Colonic mucosa (tissue), 4 donors: ENCODE measurements at places on chromosomes 1 and 21. TPM values are rescaled to one million over a fixed set of nuclear protein-coding genes. Genes with fewer than 3 reads are reported as not detected.

- DNase-seq: peak; percentile 30
These were observed 532.2 kb downstream of the MATN1 start for GRCh38 chr1:30191154-30191702.

GRCh38 chr1:89553157-89553556 is 28.5 kb downstream of the LRRC8B start:
- no peak for DNase-seq

GRCh38 chr1:1426496-1427105 is 5.5 kb upstream of the ANKRD65 start:
- DNase-seq: no peak

DNA sequence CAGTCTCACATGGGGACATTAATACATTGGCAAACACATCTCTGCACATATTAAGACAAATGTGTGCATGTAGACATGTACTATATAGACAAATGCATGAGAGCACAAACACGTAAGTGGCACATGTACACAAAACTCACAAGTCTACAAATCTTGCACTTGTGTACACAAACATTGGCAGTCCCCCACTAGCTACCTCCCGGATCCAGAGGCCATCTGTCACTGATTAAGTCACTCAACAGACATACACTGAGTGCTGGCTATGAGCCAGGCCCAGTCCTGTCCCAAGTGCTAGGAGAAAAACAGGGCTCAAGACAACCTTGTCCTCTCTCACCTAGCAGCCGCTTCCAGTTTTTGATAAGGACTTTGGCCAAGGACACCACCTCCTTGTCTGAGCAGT is 7.0 kb downstream of the TCEA3 start:
- DNase-seq: peak; percentile 46

- no peak for DNase-seq
These were observed 177.9 kb downstream of the CDC42BPA start for GRCh38 chr1:227140376-227140775.

GRCh38 chr1:207286786-207287468 is 34.6 kb upstream of the CD55 start:
- DNase-seq: no peak

- DNase-seq: no peak
These were observed 104.7 kb downstream of the SNX7 start for GRCh38 chr1:98766255-98766654.

DNA sequence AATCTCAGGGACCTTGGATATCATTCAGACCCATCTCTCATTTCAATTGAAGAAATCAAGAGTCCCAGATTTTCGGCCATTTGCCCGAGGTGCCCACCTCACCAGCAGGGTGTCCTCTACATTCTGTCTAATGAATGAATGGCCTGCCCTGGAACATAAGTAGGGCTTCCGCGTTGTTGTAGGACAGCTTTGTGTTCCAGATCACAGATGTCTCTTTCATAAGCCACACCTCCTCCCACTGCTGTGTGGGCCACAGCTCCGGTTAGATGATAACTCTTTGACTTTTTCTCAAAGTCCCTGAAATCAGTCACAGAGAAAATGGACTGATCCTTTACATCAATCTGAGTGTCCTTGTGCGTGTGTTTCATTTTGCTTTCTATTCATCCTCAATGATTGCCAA is 144.4 kb downstream of the RGS7 start:
- no peak for DNase-seq

GRCh38 chr1:197955486-197956394 is 38.6 kb downstream of the LHX9 start:
- no peak for DNase-seq

GRCh38 chr1:236078993-236079392 is 14.1 kb upstream of the NID1 start:
- no peak for DNase-seq

- no peak for DNase-seq
These were observed 115.9 kb downstream of the HIVEP3 start for GRCh38 chr1:41802532-41803501.

DNA sequence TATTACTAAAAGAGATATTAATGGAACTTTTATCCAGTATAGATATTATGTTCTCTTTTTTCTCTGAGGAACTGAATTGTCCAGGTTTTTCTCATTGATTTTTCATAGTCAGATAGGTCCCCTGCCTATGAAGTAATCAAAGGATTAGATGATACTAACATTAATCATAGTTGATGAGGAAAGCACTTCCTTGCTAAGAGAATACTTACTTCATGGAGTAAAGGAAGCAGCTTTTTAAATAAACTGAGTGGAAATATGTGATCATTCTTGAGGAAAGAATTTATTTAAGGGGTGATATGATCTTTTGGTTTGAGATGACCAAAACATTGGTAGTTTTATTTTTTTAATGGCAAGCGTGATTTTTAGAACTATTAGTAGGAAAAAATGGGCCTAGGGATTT is 58.9 kb downstream of the SWT1 start:
- no peak for DNase-seq

GRCh38 chr1:32250893-32251716 is at the start of gene LCK:
Gene LCK (plus strand): TSS chr1:32251265. CDS start chr1:32274330, 23,065 bp downstream.
- no peak for DNase-seq

GRCh38 chr21:36825658-36826057 is 126.7 kb downstream of the SIM2 start:
- no peak for DNase-seq

- no peak for DNase-seq
These were observed 28.8 kb upstream of the CDCA8 start for GRCh38 chr1:37663426-37664000.

- no peak for DNase-seq
These were observed 62.8 kb downstream of the SAMSN1 start for GRCh38 chr21:14483296-14483695.

DNA sequence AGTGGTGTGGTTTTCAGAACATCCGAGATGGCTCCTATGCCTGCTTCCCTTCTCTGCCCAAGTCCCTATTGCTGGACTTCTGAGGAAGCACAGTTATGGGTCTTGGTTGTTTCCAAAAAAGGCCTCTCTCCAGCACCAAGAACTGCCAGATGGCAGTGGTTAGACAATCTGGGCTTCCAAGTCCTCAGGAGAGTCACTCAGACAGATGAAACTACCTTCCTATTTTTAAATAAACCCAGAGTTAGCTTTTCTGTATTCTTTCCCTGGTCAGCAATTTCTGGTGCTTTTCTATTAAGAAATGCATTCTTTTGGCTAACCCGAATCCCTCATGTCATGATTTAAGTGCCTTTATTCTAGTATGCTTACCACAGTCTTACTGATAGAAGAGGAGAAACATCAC is 245.9 kb downstream of the PRDM2 start:
- DNase-seq: no peak

- DNase-seq: no peak
These were observed 100.1 kb downstream of the MAN1A2 start for GRCh38 chr1:117467336-117467735.

GRCh38 chr1:50877641-50878040 is 82.4 kb downstream of the FAF1 start:
- no peak for DNase-seq

DNA sequence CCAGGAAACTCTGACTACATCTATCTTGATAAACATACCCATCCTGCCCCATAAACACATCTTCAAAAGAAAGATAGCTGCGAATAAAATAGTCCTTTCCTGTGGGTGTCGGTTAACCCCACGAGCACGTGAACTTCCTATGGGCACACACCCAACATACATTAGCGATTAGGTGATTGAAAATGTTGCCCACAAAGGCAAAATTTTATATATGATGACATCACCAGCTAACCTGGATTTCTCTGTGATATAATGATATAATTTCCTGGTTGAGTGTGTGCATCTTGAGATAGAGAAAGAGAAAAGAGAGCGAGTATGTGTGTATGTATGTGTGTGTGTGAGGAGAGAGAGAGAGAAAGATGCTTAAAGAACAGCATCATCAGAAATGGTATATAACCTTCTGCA is 296.1 kb downstream of the PTPRC start:
- DNase-seq: no peak

GRCh38 chr1:37905727-37906126 is 41.1 kb downstream of the INPP5B start:
- no peak for DNase-seq

- DNase-seq: no peak
These were observed 105.0 kb downstream of the HUNK start for GRCh38 chr21:31977816-31978215.

GRCh38 chr1:26409191-26409807 is 1.3 kb upstream of the LIN28A start:
- no peak for DNase-seq

DNA sequence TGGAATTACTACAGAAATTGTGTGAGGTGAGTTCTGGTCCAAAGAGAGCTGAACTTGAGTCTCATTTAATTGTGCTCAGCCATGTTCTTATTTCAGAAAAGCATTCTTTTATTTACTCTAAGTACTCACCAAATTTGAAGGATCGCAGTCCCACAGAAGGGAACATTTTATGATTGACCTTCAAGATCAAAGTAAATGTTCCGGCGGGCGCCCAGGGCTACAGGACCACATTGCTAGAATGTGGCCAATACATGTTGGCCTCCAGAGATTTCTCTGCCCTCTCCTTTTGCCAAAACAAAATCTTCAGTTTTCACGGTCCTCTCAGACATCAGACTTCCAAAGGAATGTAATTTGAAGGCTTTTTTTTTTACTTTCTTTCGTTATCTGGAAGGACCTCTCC is 237.8 kb downstream of the FMN2 start:
- DNase-seq: no peak

DNA sequence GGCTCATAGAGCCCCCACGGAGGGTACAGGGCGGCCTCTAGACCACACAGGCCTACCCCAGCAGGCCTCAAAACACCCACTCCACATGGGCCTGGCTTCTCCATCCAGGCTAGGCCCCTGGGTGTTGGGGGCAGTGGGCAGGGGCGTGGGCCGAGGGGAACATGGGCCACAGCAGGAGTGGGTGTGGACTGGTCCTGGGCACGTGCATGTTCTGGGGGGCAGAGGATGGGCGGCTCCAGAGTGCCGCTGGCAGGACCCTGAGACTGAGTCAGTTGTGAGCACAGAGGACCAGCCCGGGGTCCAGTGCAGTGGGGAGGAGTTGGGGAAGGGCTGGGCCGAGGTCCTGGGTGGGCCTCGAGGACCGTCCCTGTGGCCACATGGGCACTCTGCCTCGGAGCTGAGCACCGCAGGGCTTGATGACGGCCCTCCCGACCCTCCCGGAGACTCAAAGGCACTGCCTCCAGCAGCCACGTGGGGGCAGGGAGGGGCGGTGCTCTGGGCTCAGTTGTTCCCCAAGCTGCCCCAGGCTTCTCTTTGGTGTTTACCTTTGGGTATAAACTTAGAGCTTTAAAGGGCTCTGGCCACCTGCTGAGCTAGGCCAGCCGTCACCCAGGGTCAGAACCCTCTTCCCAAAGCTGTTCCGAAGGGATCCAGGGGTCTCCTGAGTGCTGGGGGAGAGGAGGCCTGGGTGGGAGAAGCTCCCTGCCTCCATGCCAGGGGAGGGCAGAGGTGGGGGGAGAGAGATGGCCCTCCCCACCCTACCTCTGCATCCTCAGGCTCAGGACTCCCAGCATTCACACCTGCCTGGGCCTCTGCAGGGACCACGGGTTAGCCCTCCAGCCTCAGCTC is 79.9 kb downstream of the MORN1 start:
- peak; percentile 67 for DNase-seq

DNA sequence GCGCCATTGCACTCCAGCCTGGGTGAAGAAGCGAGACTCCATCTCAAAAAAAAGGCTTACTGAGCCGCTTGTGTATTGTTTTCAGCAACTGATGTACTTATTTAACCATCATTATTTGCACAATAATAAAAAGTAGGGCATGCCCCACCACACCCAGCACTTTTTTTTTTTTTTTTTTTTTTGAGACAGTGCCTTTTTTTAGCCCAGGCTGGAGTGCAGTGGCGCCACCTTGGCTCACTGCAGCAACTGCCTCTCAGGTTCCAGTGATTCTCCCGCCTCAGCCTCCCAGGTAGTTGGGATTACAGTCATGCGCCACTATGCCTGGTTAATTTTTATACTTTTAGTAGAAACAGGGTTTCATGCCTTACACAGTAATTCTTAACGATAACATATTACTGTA is 12.2 kb upstream of the TRNAU1AP start:
- DNase-seq: no peak

DNA sequence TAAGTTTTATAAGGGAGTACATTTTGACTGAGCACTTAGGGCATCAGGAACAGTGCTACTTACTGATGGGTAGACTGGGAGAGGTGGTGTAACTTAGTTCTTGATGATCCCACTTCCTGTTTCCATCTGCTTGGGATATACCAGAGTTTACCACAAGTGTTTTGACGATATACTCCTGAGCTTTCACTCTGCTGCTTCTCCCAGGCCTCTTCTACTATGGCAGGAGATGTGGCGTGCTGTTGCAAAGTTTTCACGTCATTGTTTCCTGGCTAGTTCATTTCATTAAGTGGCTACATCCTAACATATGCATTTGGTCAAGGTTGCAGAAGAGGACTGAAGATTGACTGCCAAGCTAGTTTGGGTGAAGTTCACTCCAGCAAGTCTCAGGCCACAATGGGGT is 41.3 kb upstream of the LAMC2 start:
- no peak for DNase-seq

DNA sequence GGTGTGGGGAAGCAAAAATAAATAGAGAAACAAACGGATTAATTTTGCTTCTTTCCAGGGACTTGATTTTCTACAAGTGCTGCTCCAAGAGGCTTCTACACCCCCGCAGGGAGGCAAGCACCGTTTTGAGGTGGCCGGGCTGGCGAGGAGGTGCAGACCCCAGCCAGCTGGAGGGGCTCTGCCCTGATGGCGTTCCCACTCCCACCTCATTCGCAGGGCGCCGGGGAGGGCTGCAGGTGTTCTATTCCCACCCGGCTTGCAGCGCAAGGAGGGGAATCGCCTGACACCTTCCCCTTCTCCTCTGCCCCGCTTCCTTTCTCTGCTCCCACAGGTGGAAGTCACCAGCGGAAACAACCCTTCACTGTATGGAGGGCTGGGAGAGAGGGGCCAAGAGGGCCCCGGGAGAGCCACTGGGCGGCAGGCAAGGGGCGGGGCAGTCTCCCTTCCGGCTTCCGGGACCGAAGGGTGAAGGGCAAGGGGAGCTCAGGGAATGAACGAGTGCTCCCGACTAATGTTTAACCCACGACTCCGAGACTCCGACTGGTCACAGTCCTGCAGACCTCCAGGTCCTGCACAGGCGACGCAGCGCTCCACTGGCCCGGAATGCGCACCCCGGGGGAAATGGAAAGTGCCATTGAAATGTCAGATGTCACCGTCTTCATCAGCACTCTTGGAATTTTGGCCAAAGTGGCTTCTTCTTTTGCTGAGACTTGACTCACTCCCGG is 29.1 kb downstream of the TEX35 start:
- peak; percentile 85 for DNase-seq

- DNase-seq: no peak
These were observed 10.4 kb upstream of the TMEM9 start for GRCh38 chr1:201164645-201165044.

The NTMT2 gene
- not detected for total RNA-seq

The CCDC30 gene
- 1.8 TPM for total RNA-seq

The PRMT6 gene
- total RNA-seq: 11.8 TPM

The KRTAP13-2 gene
- total RNA-seq: 2.3 TPM

The TAS1R1 gene
- not detected for total RNA-seq

The LCE1E gene
- not detected for total RNA-seq

The RAB3B gene
- total RNA-seq: 3.6 TPM

The SYTL1 gene
- total RNA-seq: 17.4 TPM

The ADORA1 gene
- total RNA-seq: 0.42 TPM

The LAX1 gene
- 1.2 TPM for total RNA-seq

The GIPC2 gene
- 35.4 TPM for total RNA-seq

The IFI44 gene
- total RNA-seq: 2.2 TPM

The CD1B gene
- total RNA-seq: not detected

The CHRM3 gene
- 17.0 TPM for total RNA-seq

The SLC26A9 gene
- total RNA-seq: not detected

The AMY1A gene
- total RNA-seq: not detected

The TDRD5 gene
- total RNA-seq: 2.4 TPM

The TEX38 gene
- not detected for total RNA-seq

The SHISA4 gene
- total RNA-seq: 2.0 TPM

The LPAR3 gene
- total RNA-seq: 3.6 TPM

The ADAMTS4 gene
- total RNA-seq: 14.0 TPM

The LCE1F gene
- total RNA-seq: not detected

The ZBTB37 gene
- 5.8 TPM for total RNA-seq
